Kidney capillary endothelial cell (primary cell): ENCODE measurements at places on chromosomes 4 and X.

- DNase-seq, result no peak
These were observed 623.8 kb upstream of the LCORL start for GRCh38 chr4:18645351-18645750.

DNA sequence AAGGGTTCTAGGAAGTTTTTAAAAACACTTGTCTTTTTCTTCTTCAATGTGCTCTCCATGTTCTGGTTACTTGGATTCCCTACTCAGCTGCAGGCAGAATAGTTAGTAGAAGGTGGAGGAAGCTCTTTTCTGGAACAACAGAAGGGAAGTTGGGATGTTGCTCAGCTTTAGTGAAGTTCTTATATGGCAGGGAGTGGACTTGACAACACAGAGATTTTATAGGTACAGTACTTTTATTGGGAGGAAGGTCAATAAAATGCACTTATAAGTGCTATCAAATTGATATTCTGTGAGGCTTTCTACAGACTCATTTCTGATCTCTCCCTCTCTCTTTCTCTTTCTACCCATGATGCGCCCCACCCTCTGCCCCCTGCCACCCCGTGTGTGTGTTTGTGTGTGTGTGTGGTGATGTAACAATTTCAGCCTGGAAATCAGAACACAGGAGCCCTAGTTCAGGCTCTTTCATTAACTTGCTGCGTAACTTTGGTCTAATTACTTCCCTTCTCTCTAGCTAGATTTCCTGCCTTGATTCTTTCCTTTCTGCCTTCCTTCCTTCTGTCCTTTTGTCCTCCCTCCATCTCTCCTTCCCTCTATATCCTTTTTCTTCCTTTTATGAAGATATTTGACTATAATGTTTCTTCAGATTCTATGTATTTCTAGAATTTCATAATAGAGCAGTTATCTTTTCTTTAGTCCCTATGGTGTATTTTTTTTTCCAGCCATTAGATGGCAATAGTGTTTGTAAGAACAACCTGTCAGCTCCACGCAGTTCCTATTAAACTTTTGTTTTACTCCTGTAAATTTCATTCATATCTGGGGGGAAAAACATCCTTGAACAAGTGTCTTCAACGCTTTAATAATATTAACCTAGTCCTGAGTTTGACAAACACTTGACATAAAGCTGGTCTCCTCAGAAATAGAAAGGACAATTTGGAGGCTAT lies 37.1 kb downstream of the HEPH start:
- DNase-seq, result peak; percentile 11

- no peak for DNase-seq
These were observed 23.3 kb upstream of the BCOR start for GRCh38 chrX:40120838-40121580.

GRCh38 chr4:56388306-56388705 lies 1.0 kb upstream of the AASDH start:
- no peak for DNase-seq

- no peak for DNase-seq
These were observed 34.3 kb downstream of the TRIM61 start for GRCh38 chr4:164943192-164943591.

DNA sequence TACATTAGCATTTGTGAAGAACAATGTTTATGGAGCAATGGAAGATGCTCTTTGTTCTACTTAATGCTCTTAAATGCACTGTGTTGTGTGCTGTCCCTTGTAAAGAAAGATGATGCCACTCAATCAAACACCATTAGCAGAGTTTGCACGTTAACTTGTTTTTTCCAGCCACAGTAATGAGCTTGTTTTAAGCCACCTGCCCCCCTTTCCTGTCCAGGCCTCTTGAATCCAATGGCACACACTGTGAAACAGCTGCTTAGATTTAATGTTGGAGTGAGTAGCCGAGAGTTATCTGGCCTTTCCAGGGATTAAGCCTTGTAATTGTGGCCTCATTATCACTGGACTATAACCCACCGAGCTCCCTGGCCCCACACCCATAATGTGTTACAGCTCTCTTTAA lies 86.0 kb downstream of the PAK3 start:
- DNase-seq, result no peak

GRCh38 chr4:113586072-113586471 lies 175.5 kb downstream of the CAMK2D start:
- no peak for DNase-seq

- no peak for DNase-seq
These were observed 18.5 kb downstream of the GC start for GRCh38 chr4:71765350-71765749.

DNA sequence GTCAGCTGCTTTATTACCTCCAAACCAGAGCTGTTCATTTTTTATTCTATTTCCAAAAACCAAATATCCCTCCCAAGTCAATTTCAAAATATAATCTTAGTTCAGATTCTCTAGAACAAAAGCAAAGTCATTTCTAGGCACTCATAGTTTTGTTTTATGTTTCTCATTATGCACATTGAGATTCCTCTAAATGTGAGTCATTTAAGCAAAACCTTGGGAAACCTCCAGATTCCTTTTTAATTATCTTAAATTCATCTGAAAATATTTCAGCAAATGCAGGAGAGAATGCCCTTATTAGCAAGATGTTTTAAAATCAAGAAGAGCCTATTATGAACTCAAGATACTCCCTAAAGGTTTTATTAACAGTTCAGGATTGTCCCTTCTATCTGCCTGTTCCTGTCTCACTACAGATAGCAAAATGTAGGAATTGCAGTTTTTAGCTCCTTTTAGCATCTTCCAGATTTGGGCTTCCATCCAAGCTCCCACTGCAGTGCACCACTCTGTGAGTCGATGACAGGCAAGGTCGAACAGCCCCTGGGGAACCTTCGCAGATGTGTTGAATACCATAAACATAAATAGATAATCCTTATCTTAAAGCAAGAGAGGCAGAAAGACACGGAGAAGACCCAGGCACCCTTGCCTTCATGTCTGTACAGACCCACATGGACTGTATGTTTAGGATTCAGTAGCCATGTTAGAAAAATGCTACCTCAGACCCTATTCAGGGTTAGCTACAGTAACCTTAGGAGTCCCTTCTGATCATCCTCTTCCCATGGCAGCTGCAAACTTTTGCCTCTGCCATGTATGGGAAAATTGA lies 11.3 kb upstream of the SLC9A7 start:
- no peak for DNase-seq

DNA sequence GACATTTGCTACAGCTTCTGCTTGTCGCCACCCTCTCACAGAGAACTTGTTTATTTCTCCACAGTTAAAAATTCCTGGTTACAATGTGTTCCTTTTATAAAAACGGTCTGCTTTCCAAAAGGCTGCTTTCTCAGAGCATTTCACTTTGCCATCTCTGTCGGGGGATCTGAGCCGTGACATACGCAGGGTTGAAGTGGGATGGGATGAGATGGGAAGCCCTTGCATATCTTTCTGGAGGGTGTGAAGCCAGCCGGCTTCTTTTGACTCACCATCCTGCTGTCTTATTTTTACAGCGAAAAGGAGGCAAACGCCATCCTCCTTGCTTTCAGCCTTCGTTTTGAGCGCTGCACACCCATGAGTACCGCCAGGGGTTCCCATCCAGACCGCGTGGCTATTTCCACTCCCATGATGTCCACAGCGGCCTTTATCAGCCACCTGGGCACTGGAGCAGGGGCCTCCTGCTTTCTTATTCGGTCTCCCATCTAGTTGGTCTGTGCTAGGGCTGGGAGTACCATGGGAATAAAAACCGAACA lies 99.8 kb upstream of the GATB start:
- DNase-seq, result no peak

DNA sequence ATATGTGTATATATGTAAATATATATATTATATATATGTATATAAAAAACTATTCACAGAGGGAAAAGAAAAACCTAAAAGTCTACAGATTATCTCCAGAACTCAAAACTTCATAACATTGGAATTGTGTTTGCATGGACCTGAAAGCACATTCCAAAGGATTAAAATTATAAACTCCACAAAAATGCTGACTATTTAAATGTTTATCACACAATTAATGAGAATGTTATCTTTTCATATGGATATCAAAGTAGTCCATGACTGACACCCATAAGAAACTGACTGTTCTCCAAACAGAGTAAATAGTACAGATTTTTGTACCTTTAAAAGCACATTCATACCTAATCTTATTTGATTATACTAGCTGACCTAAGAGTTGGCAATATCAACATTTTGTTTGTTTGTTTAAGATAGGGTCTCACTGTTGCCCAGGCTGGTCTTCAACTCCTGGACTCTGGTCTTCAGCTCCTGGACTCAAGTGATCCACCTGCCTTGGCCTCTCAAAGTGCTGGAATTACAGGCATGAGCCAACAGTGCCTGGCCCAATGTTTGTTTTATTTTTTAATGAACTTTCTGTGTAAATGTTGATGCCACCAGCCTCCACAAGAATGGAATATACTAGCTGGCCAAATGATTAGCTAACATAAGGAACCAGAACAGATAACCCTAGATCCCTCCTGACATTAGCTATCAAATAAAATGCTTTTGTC lies 50.0 kb downstream of the SLC39A8 start:
- no peak for DNase-seq

- no peak for DNase-seq
These were observed 300.1 kb upstream of the DDX53 start for GRCh38 chrX:22699581-22700091.

DNA sequence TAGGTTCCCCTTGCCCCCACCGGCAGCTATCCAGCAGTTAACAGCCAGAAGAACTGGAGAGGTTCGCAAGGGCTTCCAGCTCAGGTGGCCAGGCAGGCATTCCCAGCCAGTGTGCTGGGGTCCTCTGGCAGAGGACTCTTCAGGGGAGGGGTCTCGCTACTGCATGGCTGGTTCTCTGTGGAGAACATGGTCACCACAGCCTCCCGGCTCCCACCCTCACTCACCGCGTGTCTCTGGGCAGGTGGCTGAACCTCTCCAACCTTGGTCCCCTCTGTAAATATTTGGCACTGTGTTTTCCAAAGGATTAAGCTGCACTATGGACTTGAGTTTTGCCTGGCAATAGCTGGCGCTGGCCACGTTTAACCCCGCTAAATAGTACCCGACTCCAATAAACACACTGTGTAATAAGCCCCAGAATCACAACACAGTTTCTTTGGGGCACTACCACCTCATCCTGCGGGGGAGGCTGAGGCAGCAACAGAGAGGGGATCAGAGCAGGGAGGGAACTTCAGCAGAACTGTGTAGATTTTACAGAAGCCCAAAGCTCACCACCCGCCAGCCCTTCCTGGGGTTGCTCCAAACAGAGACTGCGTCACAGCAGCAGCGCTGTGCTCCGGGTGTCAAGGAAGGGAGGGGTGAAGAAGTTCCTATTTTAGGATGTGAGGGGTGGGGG lies 15.2 kb downstream of the BCOR start:
- DNase-seq, result no peak

GRCh38 chr4:27635936-27636913 lies 775.6 kb downstream of the STIM2 start:
- no peak for DNase-seq

DNA sequence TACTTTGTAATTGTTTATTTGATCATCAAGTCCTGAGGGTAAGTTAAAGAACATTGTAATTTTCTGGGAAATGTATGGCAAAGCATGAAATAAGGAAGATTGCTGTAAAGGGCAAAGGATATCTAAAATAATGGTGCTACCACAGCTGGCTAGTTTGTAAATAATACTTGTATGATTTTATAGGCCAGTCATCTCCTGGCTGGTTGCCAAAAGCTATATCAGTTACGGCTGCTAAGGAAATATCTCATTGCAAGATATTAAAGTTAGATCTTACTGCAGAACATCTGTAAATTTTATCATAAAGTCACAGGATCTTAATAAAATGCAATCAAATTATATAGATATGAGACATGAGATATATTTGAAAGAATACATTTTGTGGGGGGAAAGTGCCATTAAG lies 150.8 kb upstream of the CXCL13 start:
- peak; percentile 30 for DNase-seq

- DNase-seq, result no peak
These were observed 8.2 kb downstream of the DCAF8L2 start for GRCh38 chrX:27598312-27598711.

GRCh38 chrX:71111921-71112431 lies 599 bp upstream of the IL2RG start:
- DNase-seq, result no peak

- no peak for DNase-seq
These were observed 291.6 kb downstream of the CAMK2D start for GRCh38 chr4:113469926-113470325.

DNA sequence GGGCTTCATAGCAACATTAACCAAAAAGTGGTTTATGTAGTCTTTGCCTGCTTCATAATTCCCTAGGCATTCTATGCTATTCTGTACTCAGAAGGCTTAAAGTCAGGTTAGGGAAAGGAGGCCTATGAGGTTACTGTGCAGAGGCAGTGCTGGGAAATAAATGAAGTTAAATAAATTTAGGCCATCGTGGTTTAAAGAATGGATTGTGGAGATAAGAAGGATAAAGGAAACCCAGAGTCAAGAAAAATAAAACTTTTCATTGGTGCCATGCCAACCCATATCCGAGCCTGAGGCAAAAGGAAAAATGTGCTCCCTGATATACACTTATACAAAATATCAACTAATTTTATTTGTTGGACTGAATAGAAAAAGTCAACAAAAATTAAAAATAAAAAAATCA lies 70.2 kb downstream of the AR start:
- DNase-seq, result no peak

DNA sequence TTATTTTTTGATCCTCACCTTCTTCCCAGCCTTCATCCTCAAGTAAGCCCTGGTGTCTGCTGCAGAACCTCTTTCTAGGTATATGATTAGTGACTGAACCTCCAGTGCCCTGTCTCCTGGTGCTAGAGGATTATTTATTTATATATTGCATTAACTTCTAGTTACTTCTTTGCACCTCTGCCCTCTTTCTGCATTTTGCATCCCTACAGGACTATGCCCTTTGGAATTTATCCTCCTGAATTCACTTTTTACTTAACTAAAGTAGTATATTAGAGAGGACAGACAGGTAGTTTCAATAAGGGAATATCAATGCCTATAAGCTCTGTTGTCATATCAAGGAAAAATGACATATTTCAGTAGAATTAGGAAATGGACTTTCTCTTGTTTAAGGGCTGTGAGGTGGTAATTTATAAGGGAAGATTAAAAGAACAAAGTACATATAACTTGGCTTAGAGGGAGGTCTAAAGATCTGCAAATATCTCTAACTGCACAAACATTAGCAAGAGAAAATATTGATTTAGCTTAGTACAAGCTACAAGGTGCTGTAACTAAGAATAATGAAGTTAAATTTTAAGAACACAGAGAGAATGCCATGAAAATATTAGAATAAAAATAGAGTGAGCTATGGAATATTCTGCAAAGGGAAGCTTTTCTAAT lies 181.7 kb downstream of the TEX13A start:
- no peak for DNase-seq

DNA sequence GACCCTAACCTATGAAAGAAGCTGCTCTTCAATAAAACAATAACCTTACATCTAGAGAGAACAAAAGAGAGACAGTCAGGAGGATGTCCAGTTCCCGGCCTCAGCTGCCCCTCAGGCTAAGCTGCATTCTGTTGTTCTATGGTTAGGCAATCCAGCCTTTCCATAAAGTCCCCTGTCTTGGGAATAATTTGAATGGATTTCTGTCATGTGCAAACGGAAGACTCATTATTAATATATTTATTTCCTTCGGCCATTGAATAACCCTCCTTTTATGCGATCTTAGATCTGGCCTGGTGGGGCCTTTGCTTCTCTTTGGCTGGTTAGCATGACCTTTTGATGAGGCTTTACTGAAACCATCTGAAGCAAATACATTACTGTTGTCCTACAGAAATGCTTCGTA lies 80.1 kb downstream of the ANKRD50 start:
- no peak for DNase-seq
